ENCODE measurements at places on chromosomes 5 and 9.

- DNase-seq, result no peak
Measured at GRCh38 chr9:92607773-92608172, 62.2 kb downstream of the IPPK start.

DNA sequence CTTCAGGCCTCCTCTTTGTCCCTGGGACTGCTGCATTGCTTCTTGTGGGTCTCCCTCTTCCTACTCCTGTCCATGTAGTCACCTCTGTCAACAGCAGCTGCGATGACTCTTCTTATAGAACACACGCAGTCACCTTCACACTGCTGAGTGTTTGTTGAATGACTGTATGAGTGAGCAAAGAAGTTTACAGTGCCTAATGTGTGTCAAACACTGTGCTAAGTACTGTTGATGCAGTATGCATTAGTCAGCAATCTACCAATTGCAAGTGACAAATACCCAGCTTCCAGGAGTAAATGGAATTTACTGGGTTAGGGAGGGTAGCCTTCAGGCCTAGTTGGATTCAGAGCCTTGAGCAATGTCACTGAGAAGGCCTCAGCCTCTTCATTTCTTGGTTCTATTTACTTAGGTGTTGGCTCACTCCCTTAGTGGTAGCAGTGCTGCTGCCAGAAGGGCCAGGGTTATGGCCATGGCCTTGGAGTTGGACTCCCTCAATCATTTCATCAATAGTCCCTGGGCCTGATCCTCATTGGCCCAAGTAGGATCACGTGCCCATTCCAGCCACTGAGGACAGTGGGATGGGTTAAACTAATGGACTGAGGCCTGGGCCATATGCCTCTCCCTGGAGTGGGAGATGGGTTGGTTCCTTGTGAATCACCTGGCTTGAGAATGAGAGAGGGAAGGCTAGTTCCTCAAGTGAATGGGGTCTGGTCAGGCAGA, 93.5 kb downstream of the RGS3 start:
- no peak for DNase-seq

DNA sequence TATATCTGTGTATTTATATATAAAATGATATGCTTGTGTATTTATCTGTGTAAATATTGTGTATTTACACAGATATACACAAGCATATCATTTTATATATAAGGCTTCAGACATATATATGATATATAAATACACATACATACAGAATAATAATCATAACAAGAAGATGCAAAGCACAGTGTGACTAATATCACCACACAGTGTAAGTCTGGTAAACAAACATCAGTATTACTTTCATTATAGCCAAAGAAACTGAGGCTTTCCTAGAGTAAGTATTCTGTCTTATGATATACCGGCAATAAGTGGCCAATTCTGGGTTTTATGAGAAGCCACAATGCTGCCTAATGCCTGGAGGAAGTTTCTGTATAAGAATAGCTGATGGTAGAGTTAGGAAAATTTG, 29.9 kb upstream of the RAPGEF6 start:
- DNase-seq, result no peak

- DNase-seq, result no peak
Measured at GRCh38 chr9:98927724-98928123, 16.0 kb upstream of the COL15A1 start.

DNA sequence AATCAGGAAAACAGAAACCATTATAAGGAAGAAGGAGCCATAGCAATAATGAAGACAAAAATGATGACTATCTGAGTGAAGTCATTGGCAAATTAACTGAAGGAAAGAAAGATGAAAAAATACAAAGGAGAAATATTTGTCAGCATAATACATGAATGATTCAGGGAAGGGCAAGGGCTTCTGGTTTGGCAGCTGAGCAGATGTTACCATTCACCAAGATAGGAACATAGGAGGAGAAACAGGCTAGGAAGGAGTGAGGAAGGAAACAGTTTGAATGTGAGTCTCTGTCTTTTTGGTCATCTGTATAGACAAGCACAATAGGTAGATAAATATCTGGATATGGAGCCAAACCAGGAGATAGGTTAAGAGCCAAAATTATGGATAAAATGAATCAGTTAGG, 296.0 kb downstream of the ISL1 start:
- DNase-seq, result no peak

DNA sequence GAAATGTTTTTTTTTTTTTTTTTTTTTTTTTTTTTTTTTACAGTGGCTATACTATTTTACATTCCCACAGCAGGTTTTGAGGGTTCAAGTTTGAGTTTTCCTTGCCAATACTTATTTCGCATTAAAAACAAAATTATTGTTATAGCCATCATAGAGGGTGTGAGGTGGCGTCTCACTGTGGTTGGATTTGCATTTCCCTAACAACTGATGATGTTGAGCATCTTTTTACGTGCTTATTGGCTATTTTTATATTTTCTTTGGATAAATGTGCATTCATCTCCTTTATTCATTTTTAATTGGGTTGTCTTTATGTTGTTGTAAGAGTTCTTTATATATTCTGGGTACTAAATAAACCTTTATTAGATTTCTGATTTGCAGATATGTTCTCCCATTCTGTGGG, 18.9 kb upstream of the UBLCP1 start:
- no peak for DNase-seq

GRCh38 chr5:149434162-149435014, 55.3 kb upstream of the IL17B start:
- peak; percentile 87 for DNase-seq

- DNase-seq, result no peak
Measured at GRCh38 chr9:37102486-37102885, 17.9 kb upstream of the ZCCHC7 start.

DNA sequence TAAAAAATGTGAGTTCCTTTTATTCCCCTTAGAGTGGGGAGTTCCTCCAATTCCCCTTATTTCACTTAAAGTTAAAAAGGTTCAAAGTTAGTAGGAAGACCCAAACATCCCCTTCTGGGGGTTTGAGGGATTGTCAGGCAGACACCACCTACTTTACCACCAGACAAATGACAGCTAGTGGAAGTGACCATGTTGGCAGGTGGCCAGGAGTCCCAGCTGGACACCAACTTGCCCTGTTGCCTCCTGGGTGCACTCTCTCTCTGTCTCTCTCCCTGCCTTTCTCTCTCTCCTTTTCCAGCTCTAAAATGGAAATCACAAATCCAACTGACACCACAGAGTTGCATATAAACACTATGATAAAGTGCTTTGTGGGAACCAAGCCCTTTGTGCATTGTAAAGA, 307.7 kb upstream of the TLE4 start:
- peak; percentile 25 for DNase-seq

DNA sequence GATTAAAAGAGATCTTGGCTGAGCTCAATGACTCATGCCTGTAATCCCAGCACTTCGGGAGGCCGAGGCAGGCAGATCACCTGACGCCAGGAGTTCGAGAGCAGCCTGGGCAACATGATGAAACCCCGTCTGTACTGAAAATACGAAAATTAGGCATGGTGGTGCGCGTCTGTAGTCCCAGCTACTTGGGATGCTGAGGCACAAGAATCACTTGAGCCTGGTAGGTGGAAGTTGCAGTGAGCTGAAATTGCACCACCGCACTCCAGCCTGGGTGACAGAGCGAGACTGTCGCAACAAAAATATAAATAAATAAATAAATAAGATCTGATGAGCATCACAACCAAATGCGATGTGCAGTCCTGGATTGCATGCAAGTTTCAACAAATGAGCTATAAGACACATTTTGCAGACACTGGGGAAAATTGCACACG, 8.7 kb upstream of the ENG start:
- no peak for DNase-seq

- DNase-seq, result peak; percentile 38
Measured at GRCh38 chr5:34930462-34930844, 1.1 kb downstream of the DNAJC21 start.
